ENCODE measurements at places on chromosomes 16 and 17. TPM values are rescaled to one million over a fixed set of nuclear protein-coding genes. Genes with fewer than 3 reads are reported as not detected.

DNA sequence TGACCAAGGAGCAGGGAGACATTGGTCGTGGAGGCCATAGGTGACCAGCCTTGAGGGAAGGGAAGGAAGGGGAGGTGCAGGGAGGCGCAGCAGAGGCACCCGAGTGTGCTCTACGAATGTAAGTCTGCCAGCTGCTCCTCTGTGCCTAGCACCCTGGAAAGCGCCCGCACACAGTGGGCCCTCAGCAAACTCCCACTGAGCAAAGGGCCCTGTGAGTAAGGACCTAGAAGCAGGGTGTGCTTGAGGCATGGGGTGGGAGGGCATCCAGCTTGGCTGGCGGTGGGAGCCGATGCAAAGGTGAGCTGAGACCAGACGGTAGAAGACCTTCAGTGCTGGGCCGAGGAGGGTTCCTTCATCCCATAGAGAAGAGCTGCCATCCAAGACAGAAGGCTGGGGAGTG lies 36.2 kb upstream of the MEOX1 start:
- DNase-seq = no peak

DNA sequence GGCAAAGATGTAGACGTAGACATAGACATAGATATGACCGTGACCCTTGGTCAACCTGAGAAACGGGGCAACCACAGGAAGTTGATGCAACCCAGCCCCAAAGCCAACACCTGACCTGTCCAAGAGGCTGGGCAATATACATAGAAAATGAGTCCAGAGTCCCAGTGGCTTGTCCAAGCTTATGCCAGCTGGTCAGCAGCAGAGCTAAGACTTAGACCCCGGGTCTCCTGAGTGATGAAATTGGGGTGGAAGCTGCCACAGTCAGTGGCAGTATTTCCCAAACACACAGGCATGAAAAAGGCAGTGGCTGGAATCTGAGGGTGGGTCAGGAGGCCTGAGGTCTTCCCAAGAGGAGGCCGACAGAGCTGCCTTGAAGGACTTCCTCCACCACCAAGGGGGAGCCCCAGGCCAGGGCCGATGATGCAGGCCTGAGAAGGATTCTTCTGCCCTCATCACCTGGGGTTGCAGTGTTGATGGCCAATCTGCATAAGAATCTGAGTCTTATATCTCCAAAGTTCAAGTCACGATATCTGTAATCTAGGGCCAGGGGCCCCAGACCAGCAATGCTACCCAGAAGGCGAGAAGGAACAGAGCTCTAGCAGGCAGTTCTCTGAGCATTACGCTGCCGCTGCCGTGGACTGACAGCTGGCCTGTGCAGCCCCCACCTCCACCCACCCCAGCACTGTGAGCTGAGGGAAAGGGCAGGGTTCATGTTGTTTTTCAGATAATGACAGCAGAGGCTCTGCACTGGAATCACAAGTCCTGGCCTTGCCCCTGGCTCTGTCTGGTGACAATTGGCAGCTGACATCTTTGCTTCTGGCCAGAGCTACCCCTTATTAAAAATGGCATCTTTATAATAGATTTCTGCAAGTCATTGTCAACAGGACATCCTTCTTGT lies 72.7 kb downstream of the GNAO1 start:
- peak; percentile 22 for DNase-seq

DNA sequence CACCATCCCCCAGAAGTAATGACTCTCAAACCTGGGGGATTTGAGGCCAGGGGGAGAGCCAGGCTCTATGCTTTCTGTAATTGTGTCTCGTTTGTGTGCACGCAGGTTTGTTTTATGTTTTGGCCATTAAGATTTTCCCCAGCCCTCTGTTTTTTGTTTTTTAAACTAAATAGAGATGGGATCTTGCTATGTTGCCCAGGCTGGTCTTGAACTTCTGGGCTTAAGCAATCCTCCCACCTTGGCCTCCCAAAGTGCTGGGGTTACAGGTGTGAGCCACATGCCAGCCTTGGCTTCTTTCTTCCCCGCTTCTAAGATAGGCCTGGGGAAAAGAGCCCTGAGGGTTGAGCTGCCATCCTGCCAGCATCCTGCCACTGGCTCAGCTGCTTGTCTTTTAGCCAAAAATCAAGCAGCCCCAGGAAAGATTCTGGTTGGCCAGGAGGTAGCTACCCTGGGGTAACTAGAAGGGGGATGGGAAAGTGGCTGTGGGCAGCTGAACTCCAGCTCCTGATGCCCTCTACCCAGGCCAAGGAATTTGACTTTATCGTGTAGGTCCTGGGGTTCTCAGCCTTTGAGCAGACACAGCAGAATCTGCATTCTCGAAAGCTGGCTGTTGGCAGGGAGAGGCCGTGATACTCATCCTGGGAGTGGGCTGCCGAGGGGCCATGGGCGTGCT lies 18.4 kb downstream of the KDM8 start:
- no peak for DNase-seq

- DNase-seq = no peak
Observed at GRCh38 chr17:49738456-49739163, 25.3 kb downstream of the FAM117A start.

- DNase-seq = no peak
Observed at GRCh38 chr16:20873331-20873730, 26.8 kb downstream of the DCUN1D3 start.

- no peak for DNase-seq
Observed at GRCh38 chr17:9647014-9647413, 1.7 kb downstream of the USP43 start.

GRCh38 chr16:68644715-68645493 lies at the start of gene CDH3:
CDH3 (plus strand) TSS chr16:68645310; CDS start chr16:68645380, 70 bp downstream.
- DNase-seq = no peak

- no peak for DNase-seq
Observed at GRCh38 chr17:28841901-28842281, 699 bp downstream of the FAM222B start.

GRCh38 chr16:84062734-84063640 lies 20.4 kb upstream of the SLC38A8 start:
- DNase-seq = peak; percentile 80

MMP2 gene
- total RNA-seq = 1.7 TPM

PIRT gene
- not detected for total RNA-seq
